ENCODE measurements at places on chromosomes 12 and 14. TPM values are rescaled to one million over a fixed set of nuclear protein-coding genes. Genes with fewer than 3 reads are reported as not detected.

Gene USP44
- polyA plus RNA-seq, result 2.2 TPM

Gene TBX5
- polyA plus RNA-seq, result 0.02 TPM

Gene TDRD9
- polyA plus RNA-seq, result 28.6 TPM

Gene BBOF1
- polyA plus RNA-seq, result 2.5 TPM

Gene CCDC177
- not detected for polyA plus RNA-seq

Gene ANO4
- polyA plus RNA-seq, result 0.14 TPM

GRCh38 chr14:63454436-63454835, 88.7 kb downstream of the PPP2R5E start:
- H3K36me3 ChIP-seq, result no peaks in the 10 kb centered on the region
- H3K27me3 ChIP-seq, result no peaks in the 10 kb centered on the region
- H3K4me1 ChIP-seq, result peaks cover 5% of the 10 kb centered on the region
- no peak overlapping the region for H3K27ac ChIP-seq
- H3K4me3 ChIP-seq, result no peak overlapping the region
- no peak for DNase-seq

DNA sequence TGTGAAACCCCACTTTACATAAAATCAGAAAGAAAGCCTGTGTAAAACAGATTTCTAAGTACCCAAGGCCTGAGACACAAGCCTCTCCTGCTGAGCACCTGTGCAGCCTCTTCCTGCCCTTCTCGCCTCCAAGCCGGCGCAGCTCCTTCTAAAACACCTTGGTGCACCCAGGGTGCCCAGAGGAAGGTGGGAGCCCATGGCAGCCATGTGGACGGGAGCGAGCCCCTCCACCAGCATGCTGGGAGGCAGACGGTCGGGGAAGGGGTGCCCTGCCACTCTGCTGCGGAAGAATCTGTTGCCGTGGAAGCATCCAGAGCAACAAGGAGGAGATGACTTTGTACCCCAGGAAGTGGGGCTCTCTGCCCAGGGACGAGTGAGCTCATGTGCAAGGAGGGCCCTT, 103.1 kb upstream of the C14orf180 start:
- H3K27ac ChIP-seq, result no peak overlapping the region
- H3K4me1 ChIP-seq, result no peaks in the 10 kb centered on the region
- H3K4me3 ChIP-seq, result no peak overlapping the region
- H3K27me3 ChIP-seq, result no peaks in the 10 kb centered on the region
- H3K36me3 ChIP-seq, result no peaks in the 10 kb centered on the region
- no peak for DNase-seq

GRCh38 chr12:109735825-109736551, 22.4 kb downstream of the FAM222A start:
- peaks cover 4% of the 10 kb centered on the region for H3K4me1 ChIP-seq
- H3K36me3 ChIP-seq, result no peaks in the 10 kb centered on the region
- no peaks in the 10 kb centered on the region for H3K27me3 ChIP-seq
- peak; percentile 49 for DNase-seq
- peak overlapping the region; percentile 28 for H3K27ac ChIP-seq
- H3K4me3 ChIP-seq, result no peak overlapping the region

- H3K4me3 ChIP-seq, result no peak overlapping the region
- H3K4me1 ChIP-seq, result no peaks in the 10 kb centered on the region
- H3K27ac ChIP-seq, result no peak overlapping the region
- H3K36me3 ChIP-seq, result no peaks in the 10 kb centered on the region
Observed at GRCh38 chr12:101470939-101471338, 4.2 kb upstream of the SPIC start.

DNA sequence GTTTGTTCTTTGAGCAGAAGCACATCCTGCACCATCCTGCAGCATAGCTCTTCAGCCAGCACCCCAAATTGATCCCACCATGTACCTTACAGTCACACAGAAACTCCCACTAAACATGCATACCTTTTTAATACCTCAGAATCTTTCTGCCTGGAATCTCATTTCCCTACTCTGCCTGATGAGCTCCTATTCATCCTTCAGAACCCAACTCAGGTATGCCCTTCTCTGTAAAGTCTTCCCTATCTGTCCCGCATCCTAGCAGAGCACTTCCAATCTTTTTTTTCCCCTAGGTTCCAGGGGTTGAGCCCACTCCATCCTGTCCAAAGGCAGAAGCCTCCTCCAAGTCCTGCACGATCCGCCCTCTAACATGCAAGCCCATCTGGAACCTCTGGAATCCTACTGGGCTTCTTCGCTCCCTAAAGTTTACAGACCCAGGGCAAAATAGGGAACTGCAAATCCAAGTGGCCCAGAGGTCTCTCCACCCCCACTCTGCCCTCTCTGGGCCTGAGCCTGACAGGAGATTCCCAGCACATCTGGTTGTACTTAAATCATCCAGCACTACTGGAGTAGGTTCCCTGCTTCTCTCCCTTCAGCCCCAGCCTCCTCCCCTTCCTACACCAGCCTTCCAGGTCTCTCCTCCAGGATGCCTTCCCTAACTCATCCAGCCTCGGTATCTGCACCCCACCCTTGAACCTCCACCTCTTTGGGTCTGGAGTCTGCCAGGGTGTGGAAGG, 4.1 kb upstream of the FIGNL2 start:
- no peaks in the 10 kb centered on the region for H3K27me3 ChIP-seq
- H3K4me3 ChIP-seq, result no peak overlapping the region
- H3K27ac ChIP-seq, result no peak overlapping the region
- no peaks in the 10 kb centered on the region for H3K36me3 ChIP-seq

DNA sequence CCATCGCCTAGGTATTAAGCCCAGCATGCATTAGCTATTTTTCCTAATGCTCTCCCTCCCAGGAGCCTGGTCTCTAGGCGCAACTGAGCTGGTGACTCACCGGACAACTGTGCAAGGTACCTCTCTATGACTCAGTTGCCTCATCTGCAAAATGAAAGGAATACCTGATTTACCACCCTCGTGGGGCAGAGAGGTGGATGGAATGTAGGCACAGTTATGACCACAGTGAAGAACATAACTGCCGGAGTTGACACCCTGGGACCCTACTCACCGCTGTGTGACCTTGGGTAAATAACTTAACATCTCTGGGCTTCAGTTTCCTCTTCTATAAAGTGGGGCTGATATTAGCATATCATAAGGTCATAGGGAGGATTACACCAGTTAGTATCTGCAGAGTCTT, 22.6 kb downstream of the BCL11B start:
- H3K4me1 ChIP-seq, result no peaks in the 10 kb centered on the region
- no peaks in the 10 kb centered on the region for H3K36me3 ChIP-seq
- H3K27ac ChIP-seq, result no peak overlapping the region
- DNase-seq, result no peak
- no peak overlapping the region for H3K4me3 ChIP-seq

GRCh38 chr12:78177298-78177697, 346.6 kb downstream of the NAV3 start:
- no peaks in the 10 kb centered on the region for H3K4me1 ChIP-seq
- no peaks in the 10 kb centered on the region for H3K27me3 ChIP-seq
- H3K4me3 ChIP-seq, result no peak overlapping the region
- no peak overlapping the region for H3K27ac ChIP-seq
- no peaks in the 10 kb centered on the region for H3K36me3 ChIP-seq
- DNase-seq, result no peak

Data from pancreas (tissue), 10 donors.